Activated T-helper 1 cell treated with Interleukin-2 at 50 U/mL for 16 hours (primary cell): ENCODE measurements at places on chromosomes 6 and 20.

- no peak for DNase-seq
Measured at GRCh38 chr6:169604076-169604475, 97.8 kb downstream of the WDR27 start.

DNA sequence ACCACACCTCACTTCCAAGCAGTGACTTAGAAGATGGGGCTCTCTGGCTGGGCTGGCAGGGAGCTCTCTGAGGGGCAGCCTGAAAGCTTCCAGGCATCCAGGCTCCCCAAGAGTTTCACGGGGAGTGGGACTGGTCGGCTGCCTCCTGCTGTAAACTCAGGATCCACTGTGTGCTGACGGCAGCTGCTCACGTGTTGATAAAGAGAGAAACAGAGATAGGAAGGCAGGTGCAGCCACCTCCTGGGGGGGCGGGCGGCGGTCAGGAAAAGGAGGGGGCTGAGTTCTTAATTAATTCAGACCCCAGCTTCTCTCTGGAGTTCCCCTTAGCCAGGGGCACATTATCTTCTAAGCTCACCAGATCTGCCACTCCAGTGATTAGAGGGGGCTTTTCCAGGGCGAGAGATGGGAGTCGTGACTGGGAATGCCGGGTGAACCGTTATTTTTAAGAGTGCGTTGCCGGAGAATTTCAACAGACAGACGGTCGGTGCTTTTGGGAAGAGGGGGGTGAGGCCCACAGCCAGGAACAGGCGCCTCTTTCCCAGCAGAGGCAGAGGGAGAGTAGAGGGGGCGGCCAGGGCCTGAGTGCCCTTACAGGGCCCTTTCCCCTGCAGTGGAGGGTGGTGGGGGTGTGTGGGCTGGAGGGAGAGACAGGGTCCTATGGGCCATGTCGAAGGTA is 70.9 kb downstream of the CD40 start:
- no peak for DNase-seq

DNA sequence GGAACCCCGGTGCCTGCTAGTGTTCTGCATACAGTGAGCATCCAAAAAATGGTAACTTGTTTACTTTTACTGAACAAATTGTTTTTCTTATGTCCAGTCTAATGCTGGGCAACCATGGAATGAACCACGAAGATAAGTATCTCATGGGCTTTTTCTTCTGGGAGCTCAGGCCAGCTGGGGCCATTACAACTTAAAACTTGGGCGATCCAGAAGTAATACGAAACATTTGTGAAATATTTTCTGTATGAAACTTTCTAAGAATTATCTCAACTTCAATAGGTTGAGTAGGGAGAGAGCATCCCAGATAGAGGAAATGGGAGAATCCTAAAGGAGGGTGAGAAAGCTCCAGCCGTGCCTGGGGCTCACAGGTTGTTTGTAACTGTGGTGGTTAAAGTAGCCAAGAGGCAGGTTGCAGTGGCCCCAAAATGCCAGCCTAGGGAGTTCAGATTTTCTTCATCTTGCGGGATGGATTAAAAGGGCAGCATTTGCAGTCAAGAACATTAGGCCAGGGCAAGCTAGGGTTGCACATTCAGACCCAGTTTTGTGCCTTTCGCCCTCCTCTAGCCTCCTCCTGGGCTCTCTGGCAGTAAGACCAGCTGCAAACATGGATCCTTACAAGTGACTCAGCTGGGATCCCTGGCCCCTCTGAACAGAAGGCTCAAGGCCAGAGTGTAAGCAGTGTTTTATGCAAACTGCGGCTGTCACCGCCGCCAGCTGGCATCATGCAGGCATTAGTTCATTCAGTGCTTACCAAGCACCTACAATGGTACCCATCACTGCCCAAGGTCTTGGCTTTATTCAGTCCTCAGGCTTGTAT is 41.5 kb downstream of the ELMO2 start:
- no peak for DNase-seq

DNA sequence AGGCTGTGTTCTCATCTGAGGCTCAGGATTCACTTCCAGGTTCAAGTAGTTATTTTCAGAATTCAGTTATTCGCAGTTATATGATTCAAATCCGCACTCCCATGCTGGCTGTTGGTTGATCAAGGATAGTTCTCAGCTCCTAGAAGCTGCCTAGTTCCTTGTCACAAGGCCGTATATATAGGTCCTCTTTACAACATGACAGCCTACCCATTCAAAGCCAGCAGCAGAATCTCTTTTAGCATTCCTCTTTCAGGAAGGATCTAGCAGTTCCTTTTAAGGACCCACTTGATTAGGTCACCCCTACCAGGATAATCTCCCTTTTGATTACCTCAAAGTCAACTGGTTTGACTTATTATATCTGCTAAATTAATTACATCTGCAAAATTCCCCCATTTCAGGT is 23.8 kb upstream of the LAMP5 start:
- no peak for DNase-seq

DNA sequence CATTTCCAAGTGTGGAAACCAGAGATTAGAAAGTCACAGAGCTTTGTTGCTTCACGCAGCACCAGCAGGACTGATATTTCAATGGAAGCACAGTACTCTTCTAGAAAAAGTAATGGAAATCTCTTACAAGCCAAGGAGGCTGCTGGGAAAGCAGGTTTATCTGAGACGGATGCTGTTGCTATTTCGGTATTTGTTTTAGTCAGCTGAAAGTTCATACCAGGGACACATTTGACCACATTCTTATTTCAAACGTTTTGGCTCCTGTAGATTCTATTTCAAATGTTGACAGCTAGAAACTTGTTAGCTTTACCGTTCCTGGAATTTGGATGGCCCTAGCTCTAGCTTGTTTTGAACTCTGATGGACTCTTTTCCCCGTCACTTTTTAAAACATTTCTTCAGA is 3.7 kb upstream of the TMEM242 start:
- no peak for DNase-seq

GRCh38 chr6:143159001-143159400 is 98.3 kb downstream of the AIG1 start:
- DNase-seq: no peak

GRCh38 chr20:20130399-20130798 is 78.1 kb downstream of the CFAP61 start:
- no peak for DNase-seq

DNA sequence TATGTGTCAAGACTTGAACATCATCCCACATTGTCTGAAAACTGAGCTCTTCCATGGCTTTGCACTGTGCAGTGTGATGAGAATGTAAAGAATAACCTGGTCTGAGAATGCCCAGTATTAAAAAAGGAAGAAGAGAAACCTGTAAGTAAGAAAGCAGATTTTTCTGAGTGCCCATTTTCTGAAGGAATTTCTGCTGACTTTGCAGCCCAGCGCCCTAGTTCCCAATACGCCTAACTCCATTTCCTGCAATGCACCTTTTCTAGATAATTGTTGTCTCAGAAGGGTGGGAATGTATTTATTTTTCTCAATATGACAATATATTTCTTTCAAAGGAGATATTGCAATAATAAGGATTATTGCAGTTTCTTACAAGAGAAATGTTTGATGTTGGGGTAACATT is 231.5 kb downstream of the HAO1 start:
- no peak for DNase-seq
